ENCODE measurements at places on chromosomes 2 and 18. TPM values are rescaled to one million over a fixed set of nuclear protein-coding genes. Genes with fewer than 3 reads are reported as not detected.

DNA sequence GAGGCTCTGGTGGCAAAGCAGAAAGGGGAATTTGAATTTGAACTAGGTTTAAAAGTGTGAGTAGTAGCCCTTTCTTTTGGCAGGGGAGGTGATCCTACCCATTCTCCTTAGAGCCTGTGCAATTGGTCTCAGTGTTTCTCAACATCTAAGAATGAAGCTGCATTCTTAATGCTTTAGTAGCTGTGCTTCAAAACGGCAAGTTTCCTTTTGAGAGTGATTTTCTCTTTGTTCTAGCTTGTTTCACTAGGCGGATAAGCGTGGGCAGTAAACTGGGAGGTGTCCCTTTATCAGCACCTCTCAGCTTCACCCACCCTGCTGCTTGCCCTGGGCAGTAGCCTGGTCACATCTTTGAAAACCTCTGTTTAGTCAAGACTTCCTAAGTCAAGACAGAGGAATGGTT, 6.7 kb downstream of the CRIM1 start:
- peak; percentile 59 for DNase-seq

GRCh38 chr2:48124592-48124991, 218.3 kb upstream of the FBXO11 start:
- no peak for DNase-seq

GRCh38 chr2:43724728-43725526, 48.7 kb upstream of the C1GALT1C1L start:
- no peak for DNase-seq

GRCh38 chr18:3245853-3246634, 1.6 kb upstream of the MYL12A start:
- DNase-seq: peak; percentile 95

DNA sequence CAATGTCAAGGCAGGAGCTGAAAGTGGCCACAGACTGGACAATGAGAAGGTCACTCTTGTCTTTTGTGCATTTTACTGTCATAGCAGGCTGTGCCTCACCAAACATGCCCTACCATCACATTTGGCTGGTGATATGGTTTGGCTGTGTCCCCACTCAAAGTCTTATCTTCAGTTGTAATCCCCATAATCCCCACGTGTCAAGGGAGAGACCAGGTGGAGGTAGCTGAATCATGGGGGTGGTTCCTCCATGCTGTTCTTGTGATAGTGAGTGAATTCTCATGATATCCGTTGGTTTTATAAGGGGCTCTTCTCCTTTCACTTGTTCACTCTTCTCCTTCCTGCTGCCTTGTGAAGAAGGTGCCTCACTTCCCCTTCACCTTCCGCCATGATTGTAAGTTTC, 49.6 kb upstream of the STPG4 start:
- no peak for DNase-seq

GRCh38 chr18:25053466-25053865, 298.5 kb downstream of the ZNF521 start:
- no peak for DNase-seq

DNA sequence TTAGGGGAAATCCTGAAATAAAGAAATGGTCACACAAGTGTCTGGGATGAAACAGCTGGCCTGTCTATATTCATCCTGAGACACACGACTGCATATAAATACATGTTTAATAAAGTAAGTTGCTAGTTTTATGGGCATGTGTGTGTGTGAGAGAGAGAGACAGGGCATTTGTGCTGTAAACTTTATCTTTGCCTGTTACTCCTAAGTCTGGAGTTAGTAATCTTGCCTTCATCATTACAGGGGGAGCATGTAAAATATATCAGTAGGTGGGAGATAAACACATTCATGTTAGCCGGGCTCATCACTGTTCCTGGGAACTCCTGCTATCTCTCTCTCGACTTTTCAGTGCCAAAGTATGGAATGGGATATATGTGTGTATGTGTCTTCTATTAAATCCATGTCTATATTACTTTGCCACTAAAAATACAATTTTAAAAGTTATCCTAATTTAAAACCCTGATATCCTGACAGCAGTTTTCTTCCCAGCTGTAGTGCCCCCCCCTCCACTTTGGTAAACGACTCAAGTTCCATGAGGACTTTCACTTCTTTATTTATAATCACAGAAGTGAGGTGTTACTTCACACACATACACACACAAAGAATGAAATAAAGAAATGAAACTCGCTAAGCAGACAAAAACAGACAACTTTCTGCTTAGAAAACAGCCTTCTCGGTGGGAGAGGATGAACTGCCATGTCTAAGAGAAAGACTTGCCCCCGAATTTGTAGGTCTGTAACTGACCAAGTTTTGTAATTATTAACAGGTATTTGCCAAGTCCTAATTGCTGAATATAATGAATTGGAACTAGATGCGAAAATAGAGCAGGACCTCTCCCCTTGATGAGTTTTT, 947 bp downstream of the ZEB2 start:
- DNase-seq: peak; percentile 27

DNA sequence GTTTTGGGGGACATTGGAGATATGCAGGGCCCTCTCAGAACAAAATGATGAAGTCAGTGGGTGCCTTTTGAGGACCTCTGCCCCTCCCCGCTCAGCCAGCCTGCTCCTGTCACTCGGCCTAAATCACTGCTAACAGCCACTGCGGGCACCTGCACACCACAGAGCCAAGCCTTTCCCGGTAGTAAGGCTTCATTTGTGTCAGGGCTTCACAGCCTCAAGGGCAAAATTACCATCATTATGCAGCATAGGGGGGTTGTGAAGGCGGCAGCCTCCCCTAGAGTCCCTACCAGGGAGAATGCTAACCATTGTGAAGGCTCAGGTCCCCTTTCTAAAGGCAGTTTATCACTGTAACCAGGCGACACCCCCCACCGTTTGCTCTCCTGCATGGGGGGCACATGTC, 519.8 kb upstream of the MYT1L start:
- DNase-seq: no peak

DNA sequence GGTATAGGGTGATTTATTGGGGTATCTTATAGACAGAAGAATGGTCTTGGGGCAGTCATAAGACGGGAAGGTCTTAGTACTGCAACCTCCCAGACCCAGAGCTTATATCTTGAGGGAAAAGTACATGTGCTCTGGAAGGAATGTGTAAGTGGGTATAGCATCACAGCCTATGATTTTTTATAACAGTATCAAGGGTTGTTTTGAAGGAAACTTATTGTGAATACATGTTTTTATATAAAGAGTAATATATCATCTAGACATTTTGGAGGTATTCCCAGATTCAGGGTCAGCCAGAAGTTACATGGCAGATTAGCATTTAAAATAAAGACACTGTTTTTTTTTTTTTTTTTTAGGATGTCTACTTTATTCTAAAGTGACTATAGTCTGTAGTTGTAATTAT, 47.6 kb upstream of the STON1 start:
- DNase-seq: peak; percentile 71

- no peak for DNase-seq
Measured at GRCh38 chr18:55893948-55894347, 306.0 kb upstream of the TCF4 start.

GRCh38 chr2:73085691-73086090, 14.2 kb upstream of the SFXN5 start:
- DNase-seq: peak; percentile 89

- DNase-seq: peak; percentile 76
Measured at GRCh38 chr18:57004366-57005121, 142.3 kb upstream of the BOD1L2 start.

DNA sequence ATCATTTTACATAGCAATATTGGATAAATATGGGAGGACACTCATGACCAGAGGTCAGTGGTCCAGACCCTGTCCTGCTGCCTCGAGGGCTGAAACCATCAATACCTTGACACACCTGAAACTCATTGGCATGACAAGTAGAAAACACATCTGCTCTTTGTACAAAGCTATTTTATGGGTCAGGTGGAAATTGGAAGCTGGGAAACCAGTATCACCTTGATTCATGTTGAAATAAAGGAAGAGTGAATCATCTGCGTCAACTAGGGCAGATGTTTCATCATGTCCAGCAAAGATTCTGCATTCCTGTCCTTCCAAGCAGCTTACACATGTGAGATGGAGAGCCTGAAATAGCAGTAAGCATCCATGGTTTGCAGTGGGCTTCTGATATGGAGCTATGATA, 80.0 kb upstream of the ERBB4 start:
- no peak for DNase-seq

- DNase-seq: no peak
Measured at GRCh38 chr2:163647300-163647699, 88.5 kb downstream of the FIGN start.

GRCh38 chr2:154375579-154375931, 322.9 kb upstream of the KCNJ3 start:
- DNase-seq: no peak

- DNase-seq: no peak
Measured at GRCh38 chr2:50727636-50728339, 304.1 kb downstream of the NRXN1 start.

- no peak for DNase-seq
Measured at GRCh38 chr2:234422981-234423431, 73.9 kb downstream of the ARL4C start.

DNA sequence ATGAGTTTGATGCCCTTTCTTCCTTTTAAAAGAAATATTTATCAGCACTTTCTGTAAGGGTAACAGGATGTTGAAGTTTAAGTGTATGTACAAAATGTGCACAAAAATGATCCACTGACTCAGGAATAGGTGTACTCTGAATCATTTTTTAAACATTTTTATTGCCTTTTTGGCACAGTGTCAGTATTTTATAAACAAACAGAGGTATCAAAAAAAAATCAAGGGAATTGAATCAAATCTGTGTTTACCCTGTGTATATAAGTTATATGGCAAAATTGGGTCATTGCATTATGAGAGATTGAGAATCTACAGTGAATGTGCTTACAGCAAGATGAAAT, 513.9 kb upstream of the NETO1 start:
- no peak for DNase-seq

GRCh38 chr18:45571714-45572113, 43.6 kb upstream of the SLC14A2 start:
- no peak for DNase-seq

- DNase-seq: no peak
Measured at GRCh38 chr2:237980751-237981150, 13.9 kb downstream of the UBE2F start.

GRCh38 chr18:54357082-54357659, 487 bp downstream of the STARD6 start:
- peak; percentile 2 for DNase-seq

DNA sequence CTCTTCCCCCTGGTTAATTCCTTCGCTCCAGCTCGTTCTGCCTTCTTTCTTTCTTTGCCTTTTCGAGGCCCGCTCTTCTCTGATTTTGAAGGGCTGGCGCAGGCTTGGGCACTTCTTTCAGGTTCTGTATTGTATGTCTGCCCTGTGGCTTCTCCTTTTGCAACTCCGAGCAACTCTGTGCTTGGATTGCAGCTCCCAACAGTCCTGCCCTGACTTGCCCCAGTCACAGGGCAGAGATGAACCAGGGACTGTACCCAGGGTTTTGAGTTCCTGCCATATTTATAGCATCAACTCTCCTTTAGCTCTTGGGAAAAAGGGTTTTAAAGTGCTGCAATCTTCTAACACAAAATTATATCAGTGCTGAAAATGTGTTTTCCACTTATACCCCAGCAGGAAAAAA, 31.1 kb upstream of the CD8A start:
- no peak for DNase-seq

RNF125 gene
- 4.3 TPM for total RNA-seq

GTF2A1L gene
- total RNA-seq: 0.09 TPM

GRHL1 gene
- 0.37 TPM for total RNA-seq

SCYGR8 gene
- not detected for total RNA-seq

IGFBP2 gene
- total RNA-seq: 263 TPM

SCG2 gene
- total RNA-seq: 0.05 TPM

SNORC gene
- 0.84 TPM for total RNA-seq

NEU2 gene
- not detected for total RNA-seq

GPC1 gene
- total RNA-seq: 8.3 TPM

IRS1 gene
- 0.23 TPM for total RNA-seq

VWC2L gene
- total RNA-seq: not detected

All from dermis blood vessel endothelial cell (primary cell).